ENCODE measurements at places on chromosomes 5 and 9.

GRCh38 chr5:58455066-58455465, 4.8 kb downstream of the PLK2 start:
- no peak for DNase-seq

- DNase-seq = no peak
Observed at GRCh38 chr5:59173578-59173977, 590.7 kb downstream of the RAB3C start.

- DNase-seq = no peak
Observed at GRCh38 chr5:124828731-124829234, 82.3 kb upstream of the ZNF608 start.

DNA sequence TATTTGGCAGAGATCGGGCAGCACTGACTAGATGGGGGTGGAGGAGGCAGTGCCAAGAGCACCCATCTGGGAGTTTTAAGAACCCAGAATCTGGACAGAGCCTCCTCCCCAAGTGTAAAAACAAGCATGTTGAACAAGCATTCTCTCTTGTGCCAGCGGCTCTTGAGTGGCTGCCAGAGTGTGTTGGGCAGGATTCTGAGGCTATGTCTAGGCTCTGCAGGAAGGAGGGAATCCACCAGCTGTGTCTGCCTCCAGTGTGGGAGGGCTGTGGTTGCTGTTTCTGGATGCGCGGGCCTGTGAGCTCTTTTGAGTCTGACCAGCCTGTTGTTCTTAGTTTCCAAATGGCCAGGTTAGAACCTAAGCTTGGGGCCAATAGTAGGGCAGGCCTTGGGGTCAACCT, 39.8 kb downstream of the HMCN2 start:
- DNase-seq = no peak

GRCh38 chr9:127281891-127282290, 17.3 kb downstream of the GARNL3 start:
- no peak for DNase-seq
